ENCODE measurements at places on chromosomes 13 and 19.

DNA sequence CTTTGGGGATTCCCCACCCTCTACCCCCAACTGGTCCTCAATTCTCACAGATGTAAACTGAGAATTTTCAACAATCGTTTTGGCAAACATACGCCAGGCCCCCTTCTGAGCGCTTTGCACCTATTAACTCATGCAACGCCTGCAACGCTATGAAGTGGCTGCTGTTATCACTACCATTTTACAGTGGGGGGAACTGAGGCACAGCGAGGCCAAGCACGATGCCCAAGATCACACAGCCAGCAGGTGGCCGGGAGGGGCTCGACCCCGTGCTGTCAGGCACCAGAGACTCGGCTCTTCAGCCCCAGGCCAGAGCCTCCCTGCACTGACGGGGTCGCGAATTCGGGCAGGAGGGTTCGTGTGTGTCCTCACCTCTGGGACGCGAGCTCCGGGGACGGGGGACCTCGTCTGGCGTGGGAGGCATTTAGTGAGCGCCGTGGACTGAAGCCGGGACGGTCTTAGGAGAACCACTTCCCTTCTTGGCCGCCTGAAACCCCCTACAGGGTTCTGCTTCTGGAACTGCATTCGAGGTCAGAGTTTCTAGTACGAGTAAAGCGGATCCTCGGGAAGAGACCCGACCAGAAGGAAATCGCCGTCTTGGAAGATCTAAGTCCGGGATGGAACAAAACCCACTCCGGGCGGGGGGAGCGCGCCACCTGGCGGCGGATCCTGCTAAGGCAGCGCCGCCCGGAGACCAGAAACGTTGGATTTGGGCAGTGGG, 21.0 kb downstream of the ZNF114 start:
- DNase-seq = no peak

DNA sequence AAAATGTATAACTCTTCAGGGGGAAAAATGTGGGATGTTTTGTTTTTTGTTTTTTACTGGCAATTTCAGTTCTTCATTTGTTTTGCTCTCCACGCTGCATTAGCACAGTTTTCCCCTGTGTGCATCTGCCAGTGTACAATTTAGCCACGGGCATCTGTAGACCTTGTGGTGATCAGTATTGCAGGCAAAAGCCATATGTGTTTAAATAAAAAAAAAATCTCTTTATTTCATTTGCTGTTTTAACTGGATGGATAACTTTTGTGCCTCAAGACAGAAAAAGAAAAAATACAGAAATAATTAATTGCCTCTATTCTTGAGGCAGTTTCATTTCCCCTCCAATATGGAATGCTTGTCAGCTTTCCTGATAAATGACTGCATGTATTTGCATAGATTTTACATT, 7.9 kb upstream of the MAB21L1 start:
- no peak for DNase-seq

GRCh38 chr13:95304453-95304852, 3.2 kb upstream of the ABCC4 start:
- DNase-seq = no peak

DNA sequence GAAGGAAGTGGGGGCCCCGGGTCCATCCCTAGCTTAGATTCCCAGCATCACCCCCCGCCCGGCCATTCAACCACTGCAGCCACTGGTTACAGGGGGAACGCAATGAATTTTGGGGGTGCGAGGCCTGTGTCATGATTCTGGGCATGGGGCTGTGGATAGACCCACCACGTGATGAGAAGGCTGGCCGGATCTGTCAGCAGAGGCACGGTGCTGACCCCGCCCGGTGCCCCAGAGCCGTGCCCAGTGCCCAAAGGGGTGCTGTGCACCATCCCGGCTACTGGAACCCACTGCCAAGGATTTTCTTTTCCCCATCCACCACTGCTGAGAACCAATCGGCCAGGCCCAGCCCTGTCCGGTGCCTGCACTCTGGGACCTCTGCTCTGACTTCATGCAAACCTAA, 27.4 kb downstream of the CLEC4M start:
- DNase-seq = no peak

DNA sequence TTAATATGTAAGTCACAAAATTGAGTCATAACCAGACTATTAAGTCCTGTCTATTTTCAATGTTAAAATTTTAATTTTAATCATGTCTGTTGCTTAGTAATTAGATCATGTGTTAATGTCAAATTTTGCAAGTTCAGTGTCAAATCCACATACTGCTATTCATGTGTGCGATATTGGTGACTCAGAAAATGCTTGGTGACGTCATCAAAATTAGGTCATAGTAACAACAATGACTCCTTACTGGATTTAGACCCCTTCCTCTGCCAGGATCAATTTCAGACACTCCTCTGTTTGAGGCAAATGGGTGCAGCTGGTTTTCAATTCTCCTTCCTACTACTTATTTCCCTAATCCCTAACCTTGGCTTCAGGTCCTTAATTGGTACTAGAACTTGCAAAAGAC, 1394.3 kb upstream of the SLC10A2 start:
- no peak for DNase-seq

- DNase-seq = no peak
Observed at GRCh38 chr13:72514146-72514545, 213.3 kb downstream of the MZT1 start.

DNA sequence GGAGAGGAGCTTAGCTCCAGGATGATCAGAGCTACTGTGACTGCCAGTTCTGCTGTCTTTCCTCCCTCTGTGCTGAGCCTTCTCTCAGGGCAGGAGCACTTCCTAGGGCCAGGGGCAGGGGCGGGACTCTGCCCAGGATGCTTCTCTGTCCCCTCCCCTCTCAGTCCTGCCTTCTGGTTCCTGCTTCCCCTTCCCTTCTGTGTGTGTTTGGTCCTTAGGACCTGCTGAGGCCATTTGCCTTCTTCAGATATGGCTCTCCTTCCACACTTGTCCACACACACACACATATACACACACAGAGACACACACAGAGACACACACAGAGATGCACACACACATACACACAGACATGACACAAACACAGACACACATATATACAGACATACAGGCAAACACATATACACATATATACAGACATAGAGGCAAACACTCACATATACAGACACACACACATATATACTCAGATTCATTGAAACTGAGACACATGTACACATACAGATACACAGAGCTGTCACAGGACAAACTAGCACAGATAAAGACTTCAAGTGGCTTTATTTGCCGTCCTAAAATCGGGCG, 22.0 kb upstream of the CD177 start:
- no peak for DNase-seq

- no peak for DNase-seq
Observed at GRCh38 chr13:22220151-22221135, 549.6 kb downstream of the FGF9 start.

- DNase-seq = no peak
Observed at GRCh38 chr13:41054212-41054877, 7.0 kb upstream of the WBP4 start.

- no peak for DNase-seq
Observed at GRCh38 chr13:52738719-52739467, 727 bp downstream of the CNMD start.

- DNase-seq = no peak
Observed at GRCh38 chr19:5154799-5155426, 185.7 kb downstream of the PTPRS start.

Measured in NCI-H1417 treated with DMSO at 0.1 percent for 48 hours (cell line).